Suprapubic skin (tissue), 4 donors: ENCODE measurements at places on chromosomes 4 and X. TPM values are rescaled to one million over a fixed set of nuclear protein-coding genes. Genes with fewer than 3 reads are reported as not detected.

MECP2 gene
- 76.0 TPM for total RNA-seq

DNA sequence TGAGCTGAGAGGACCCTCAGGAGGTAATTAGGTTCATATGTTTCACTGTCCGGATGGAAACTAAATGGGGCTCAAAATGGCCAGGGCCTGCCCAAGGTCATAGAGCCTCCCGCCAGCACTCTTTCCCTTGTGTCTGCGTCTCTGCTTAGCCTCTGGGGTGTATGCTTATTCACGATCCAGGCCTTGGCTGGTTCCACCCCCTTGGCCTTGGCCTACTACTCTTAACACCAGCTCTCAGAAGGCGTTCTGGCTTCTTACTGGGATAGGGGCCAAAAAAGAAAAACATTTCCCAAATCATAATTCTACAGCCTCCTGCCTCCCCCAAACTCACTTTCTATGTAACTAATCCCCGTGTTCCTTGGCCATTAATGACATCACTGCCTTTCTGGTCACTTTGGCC is 68.8 kb downstream of the RTL5 start:
- no peak overlapping the region for H3K27ac ChIP-seq
- H3K36me3 ChIP-seq, result no peaks in the 10 kb centered on the region
- no peak overlapping the region for H3K4me3 ChIP-seq
- no peak for DNase-seq

GRCh38 chr4:110271986-110272385 is 73.6 kb upstream of the ELOVL6 start:
- no peaks in the 10 kb centered on the region for H3K4me1 ChIP-seq
- H3K4me3 ChIP-seq, result no peak overlapping the region
- no peak for DNase-seq
- no peaks in the 10 kb centered on the region for H3K27me3 ChIP-seq
- H3K27ac ChIP-seq, result no peak overlapping the region

GRCh38 chr4:152585023-152585441 is 49.1 kb upstream of the FBXW7 start:
- H3K27me3 ChIP-seq, result no peaks in the 10 kb centered on the region
- H3K27ac ChIP-seq, result no peak overlapping the region
- H3K36me3 ChIP-seq, result no peaks in the 10 kb centered on the region
- no peak for DNase-seq
- H3K4me3 ChIP-seq, result no peak overlapping the region

DNA sequence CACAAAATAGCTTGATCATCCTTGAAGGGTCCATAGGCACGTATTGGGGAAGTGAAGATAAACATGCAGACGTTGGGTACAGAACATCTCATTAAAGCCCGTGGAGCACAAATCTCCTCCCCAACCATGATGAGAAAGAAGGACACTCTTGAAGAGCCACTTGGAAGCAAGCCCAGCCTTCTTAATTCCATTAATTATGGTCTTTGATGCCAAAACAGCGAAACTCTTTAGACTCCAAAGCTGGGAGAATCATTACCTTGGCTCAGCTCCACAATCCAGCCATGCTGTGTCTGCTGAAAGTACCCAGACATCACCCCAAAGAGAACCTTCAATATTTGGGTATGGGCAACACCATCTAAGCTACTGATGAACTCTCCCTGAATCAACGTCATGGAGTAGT is 169.0 kb upstream of the MBNL3 start:
- no peaks in the 10 kb centered on the region for H3K27me3 ChIP-seq
- no peak overlapping the region for H3K27ac ChIP-seq
- no peaks in the 10 kb centered on the region for H3K36me3 ChIP-seq
- no peak for DNase-seq
- H3K4me3 ChIP-seq, result no peak overlapping the region

DNA sequence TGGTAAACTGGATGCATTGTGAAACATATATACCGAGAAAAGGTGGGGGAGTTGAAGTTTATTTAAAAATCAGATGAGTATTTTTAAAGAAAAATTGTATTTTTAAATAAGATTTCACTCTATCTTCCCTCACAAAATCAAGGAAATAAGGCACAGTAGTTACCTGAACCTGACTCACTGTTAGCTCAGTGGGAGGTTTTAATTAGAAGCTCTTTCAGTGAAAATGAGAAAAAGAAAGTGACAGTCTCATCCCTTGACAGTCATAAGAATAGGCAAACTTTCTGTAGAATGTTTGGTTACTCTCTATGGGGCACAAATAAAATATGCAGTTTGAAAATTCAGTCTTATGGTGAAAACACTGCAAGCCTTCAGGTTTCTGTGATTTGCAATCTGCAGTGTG is 49.7 kb downstream of the GRXCR1 start:
- H3K27me3 ChIP-seq, result no peaks in the 10 kb centered on the region
- no peak for DNase-seq
- no peak overlapping the region for H3K27ac ChIP-seq
- no peaks in the 10 kb centered on the region for H3K36me3 ChIP-seq

PRKG2 gene
- 2.1 TPM for total RNA-seq

MGAT4D gene
- not detected for total RNA-seq

GRCh38 chr4:79043138-79043537 is 103.9 kb upstream of the PAQR3 start:
- no peaks in the 10 kb centered on the region for H3K27me3 ChIP-seq
- no peaks in the 10 kb centered on the region for H3K36me3 ChIP-seq
- no peak overlapping the region for H3K4me3 ChIP-seq
- H3K4me1 ChIP-seq, result no peaks in the 10 kb centered on the region
- no peak for DNase-seq
- no peak overlapping the region for H3K27ac ChIP-seq

DNA sequence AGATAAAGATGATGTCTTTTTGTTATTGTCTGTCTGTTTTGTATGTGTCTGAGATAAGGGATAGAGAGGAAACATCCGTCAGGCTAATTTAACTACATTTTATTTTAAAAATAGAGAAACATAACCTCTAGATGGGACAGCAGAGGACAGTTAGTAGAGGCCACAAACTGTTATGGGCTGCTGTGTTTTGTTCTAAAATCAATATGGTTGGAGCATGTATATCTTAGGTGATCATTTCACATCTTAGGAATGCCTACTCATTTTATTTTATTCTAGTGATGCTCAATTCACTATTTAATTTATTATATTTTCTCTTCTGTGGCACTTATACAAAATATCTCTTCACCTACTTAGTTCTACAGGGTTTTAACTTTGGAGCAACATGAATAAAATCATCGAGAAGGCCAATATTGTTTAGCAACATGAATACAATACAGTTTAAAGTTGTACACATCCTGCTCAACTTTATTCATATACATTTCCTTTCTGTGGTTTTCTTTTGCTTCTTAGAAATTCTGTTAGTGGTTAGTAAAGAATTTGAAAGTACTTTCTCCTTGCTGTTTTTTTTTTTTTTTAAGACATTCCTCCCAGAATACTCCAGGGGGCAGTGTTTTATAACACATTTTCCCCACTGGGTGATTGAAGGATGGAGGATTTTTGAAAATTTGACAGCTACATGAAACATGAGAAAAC is 392.9 kb downstream of the UNC5C start:
- H3K4me1 ChIP-seq, result no peaks in the 10 kb centered on the region
- H3K4me3 ChIP-seq, result no peak overlapping the region
- DNase-seq, result no peak
- no peaks in the 10 kb centered on the region for H3K27me3 ChIP-seq
- no peaks in the 10 kb centered on the region for H3K36me3 ChIP-seq
- no peak overlapping the region for H3K27ac ChIP-seq

DNA sequence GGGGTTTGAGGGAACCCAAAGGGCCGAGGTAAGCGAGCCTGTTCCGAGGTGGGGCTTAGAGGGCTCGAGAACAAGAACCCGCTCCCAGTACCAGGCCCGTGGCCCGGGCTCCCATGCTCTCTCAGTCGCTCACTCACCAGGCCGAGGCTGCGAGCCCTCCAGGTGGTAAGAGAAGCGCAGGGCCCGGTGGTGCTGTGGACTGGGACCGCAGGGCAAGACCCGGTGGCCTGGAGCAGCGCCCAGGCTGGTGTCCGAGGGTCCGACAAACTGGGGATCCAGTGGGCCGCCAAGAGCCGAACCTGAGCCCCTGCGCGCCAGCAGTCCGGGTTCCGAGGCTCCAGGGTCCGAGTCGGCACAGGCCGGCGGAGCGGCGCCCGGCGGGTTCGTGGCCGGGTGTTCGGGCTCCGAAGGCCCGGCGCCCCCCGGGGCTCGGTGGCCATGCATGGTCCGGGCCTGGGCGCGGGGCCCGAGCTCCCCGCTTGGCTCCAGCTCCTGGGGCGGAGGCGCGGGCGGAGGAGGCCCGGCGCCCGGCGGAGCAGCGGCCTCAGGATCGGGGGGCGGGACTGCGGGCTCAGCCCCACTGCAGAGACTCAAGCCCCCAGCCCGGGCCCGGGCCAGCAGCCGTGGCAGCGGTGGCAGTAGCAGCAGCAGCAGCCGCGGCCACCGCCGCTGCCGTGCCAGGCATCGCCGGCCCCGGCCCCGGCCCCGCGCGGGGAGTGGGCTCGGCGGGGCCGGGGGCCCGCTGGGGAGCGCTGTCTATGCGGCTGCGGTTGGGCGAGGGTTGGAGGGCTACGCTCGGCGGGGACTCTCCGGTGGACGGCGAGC is 833 bp downstream of the FGD1 start:
- DNase-seq, result no peak
- H3K4me1 ChIP-seq, result peaks cover 7% of the 10 kb centered on the region
- no peaks in the 10 kb centered on the region for H3K27me3 ChIP-seq
- H3K4me3 ChIP-seq, result peak overlapping the region; percentile 73
- H3K27ac ChIP-seq, result peak overlapping the region; percentile 59

SPANXA1 gene
- not detected for total RNA-seq

DNA sequence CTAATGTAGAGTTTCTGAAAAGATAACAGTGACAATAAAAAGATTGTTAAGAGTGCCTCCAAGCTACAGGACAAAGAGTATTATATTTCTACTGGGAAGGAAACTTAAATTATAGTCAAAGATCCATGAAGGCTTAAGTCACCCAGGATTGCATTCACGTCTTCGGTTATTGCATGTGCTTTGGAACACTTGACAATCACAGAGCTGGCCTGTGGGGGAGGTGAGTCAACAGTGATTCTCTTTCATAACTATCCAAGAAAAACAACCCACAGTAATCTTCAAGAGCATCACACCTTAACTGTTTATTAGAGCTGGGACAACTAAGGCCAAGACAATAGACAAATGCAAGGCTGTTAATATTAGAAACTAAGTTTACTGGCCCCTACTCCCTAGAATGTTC is 40.3 kb downstream of the PDGFC start:
- no peak overlapping the region for H3K27ac ChIP-seq
- no peaks in the 10 kb centered on the region for H3K36me3 ChIP-seq
- H3K4me3 ChIP-seq, result no peak overlapping the region
- no peaks in the 10 kb centered on the region for H3K27me3 ChIP-seq

F9 gene
- total RNA-seq, result not detected

DNA sequence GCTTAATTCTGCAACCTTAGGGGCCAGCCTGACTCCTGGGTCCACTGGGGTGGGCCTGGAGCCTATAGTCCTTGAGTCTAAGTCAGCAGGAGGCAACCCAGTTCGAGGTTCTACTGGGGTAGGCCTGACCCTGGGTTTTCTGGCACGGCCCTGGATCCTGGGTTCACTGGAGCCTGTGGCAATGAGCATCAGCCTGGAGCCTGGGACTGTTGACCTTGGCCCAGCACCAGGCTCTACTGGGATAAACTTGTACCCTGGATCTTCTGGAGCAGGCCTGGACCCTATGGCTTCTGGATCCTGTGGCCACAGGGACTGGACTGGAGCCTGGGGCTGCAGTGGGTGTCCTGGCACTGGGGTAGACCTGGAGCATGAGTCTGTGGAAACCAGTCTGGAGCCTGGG is 874.3 kb upstream of the INTU start:
- H3K36me3 ChIP-seq, result no peaks in the 10 kb centered on the region
- no peak overlapping the region for H3K27ac ChIP-seq
- no peak overlapping the region for H3K4me3 ChIP-seq
- H3K27me3 ChIP-seq, result no peaks in the 10 kb centered on the region
- no peaks in the 10 kb centered on the region for H3K4me1 ChIP-seq

BGN gene
- total RNA-seq, result 93.8 TPM

- no peaks in the 10 kb centered on the region for H3K36me3 ChIP-seq
- no peak for DNase-seq
- no peaks in the 10 kb centered on the region for H3K27me3 ChIP-seq
- no peaks in the 10 kb centered on the region for H3K4me1 ChIP-seq
- no peak overlapping the region for H3K27ac ChIP-seq
These were observed 390.2 kb downstream of the IDS start for GRCh38 chrX:149114874-149115273.

DNA sequence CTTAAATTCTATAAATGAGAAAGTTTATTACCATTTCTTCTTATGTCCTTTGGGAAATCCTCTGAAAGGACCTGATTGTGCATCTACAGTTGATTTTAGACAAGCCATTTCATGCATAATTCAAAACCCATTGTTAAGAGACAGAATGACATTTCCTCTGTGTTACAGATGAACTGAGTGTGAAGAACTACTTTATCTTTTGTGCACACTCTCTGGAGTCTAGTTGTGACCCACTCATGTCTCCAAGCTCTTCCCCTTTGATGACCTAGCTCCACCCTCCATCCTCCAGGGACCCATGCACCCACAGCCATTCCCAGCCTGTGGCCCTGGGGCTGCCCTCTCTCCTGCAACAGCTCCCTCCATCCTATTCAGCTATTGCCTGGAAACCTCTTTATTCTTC is 57.5 kb upstream of the BMPR1B start:
- no peak overlapping the region for H3K27ac ChIP-seq
- H3K27me3 ChIP-seq, result no peaks in the 10 kb centered on the region
- DNase-seq, result no peak
- no peaks in the 10 kb centered on the region for H3K4me1 ChIP-seq
- H3K36me3 ChIP-seq, result no peaks in the 10 kb centered on the region
- H3K4me3 ChIP-seq, result no peak overlapping the region

GRCh38 chr4:122827258-122827878 is 737 bp downstream of the FGF2 start:
- H3K27ac ChIP-seq, result peak overlapping the region; percentile 78
- no peaks in the 10 kb centered on the region for H3K36me3 ChIP-seq
- H3K4me1 ChIP-seq, result peaks cover 26% of the 10 kb centered on the region

CLDN34 gene
- 2.3 TPM for total RNA-seq

- peaks cover 46% of the 10 kb centered on the region for H3K27me3 ChIP-seq
- no peaks in the 10 kb centered on the region for H3K36me3 ChIP-seq
- DNase-seq, result peak; percentile 60
- H3K4me3 ChIP-seq, result peak overlapping the region; percentile 56
- peaks cover 19% of the 10 kb centered on the region for H3K4me1 ChIP-seq
These were observed 744 bp downstream of the NPY5R start for GRCh38 chr4:163344147-163345125.

- H3K4me1 ChIP-seq, result peaks cover 4% of the 10 kb centered on the region
- H3K36me3 ChIP-seq, result no peaks in the 10 kb centered on the region
- no peak overlapping the region for H3K4me3 ChIP-seq
- no peak overlapping the region for H3K27ac ChIP-seq
These were observed 738.2 kb downstream of the ADGRL3 start for GRCh38 chr4:61938250-61938846.

GRCh38 chr4:133741766-133742165 is 459.8 kb downstream of the PABPC4L start:
- H3K4me1 ChIP-seq, result no peaks in the 10 kb centered on the region
- no peak for DNase-seq
- no peak overlapping the region for H3K27ac ChIP-seq

- H3K27ac ChIP-seq, result no peak overlapping the region
- H3K36me3 ChIP-seq, result no peaks in the 10 kb centered on the region
- H3K27me3 ChIP-seq, result no peaks in the 10 kb centered on the region
- no peak overlapping the region for H3K4me3 ChIP-seq
These were observed 194.4 kb upstream of the HS3ST1 start for GRCh38 chr4:11622961-11623725.

PCYT1B gene
- total RNA-seq, result 0.36 TPM

- no peaks in the 10 kb centered on the region for H3K36me3 ChIP-seq
- no peak for DNase-seq
- peaks cover 15% of the 10 kb centered on the region for H3K4me1 ChIP-seq
- H3K27ac ChIP-seq, result no peak overlapping the region
These were observed 136.2 kb downstream of the PPP3CA start for GRCh38 chr4:101211146-101211553.
